ENCODE measurements at places on chromosomes 16 and 17.
A peak's percentile ranks its signal among the peaks of the same experiment; 100 is the strongest.

- DNase-seq = no peak
These were observed 31.2 kb upstream of the BCAR1 start for GRCh38 chr16:75282466-75283281.

DNA sequence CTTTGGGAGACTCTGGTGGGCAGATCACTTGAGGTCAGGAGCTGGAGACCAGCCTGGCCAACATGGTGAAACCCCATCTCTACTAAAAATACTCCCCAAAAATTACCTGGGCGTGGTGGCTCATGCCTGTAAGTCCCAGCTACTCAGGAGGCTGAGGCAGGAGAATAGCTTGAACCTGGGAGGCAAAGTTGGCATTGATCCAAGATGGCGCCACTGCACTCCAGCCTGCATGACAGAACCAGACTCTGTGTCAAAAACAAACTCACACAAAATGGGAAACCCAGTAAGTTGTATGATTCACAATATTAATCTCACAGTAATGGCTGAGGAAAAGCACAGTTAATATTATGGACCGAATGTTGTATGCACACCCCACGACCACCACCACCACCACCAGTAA lies 24.3 kb downstream of the WSB1 start:
- no peak for DNase-seq

- no peak for DNase-seq
These were observed 14.7 kb downstream of the CYBC1 start for GRCh38 chr17:82435601-82436583.

- DNase-seq = no peak
These were observed 1.5 kb downstream of the SRCAP start for GRCh38 chr16:30700491-30700890.

- DNase-seq = no peak
These were observed 25.1 kb downstream of the CCDC42 start for GRCh38 chr17:8719291-8720246.

GRCh38 chr17:17683710-17684365 lies 2.6 kb downstream of the RAI1 start:
- DNase-seq = no peak

DNA sequence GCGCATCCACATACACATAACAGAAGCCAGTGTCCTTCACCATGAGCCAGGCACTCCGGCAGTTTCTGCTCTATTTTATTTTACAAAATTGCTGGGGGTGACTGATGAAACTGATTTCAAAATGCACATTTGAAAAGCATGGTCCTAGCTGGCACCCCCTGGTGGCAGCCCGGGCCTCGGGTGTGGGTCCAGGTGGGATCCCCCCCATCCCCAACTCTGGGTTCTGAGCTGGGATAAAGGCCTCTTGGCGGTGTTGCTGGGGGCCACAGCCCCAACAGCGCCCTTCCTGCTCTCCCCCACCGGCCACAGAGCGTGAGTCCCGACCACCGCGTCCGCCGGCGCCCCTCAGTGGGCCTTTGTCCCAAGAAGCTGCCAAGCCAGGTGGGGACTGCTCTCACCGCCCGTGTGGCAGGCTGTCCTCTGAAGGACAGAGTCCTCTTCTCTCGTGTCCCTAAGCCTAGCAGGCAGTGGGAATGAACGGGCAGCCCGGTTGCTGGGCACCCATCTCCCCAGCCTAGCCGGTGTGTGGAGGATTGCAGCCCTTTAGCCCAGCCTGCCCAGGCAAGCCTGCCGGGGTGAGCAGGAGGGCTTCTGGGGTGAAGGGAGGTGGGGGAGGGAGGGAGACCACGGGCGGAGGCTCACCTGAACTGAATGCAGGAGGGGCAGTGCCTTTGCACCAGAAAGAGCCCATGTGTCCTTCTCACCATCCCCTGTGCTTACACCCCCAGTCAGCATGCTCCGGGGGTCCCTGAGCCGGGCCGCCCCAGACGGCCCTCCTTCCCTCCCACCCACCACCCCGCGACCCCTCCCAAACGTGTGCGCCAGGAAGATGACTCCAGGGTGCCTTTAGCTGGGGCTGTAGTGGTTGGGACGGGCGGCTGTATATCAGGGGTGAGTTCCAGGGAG lies 898 bp downstream of the SNAI3 start:
- no peak for DNase-seq

GRCh38 chr17:64449545-64449944 lies 630 bp downstream of the MILR1 start:
- no peak for DNase-seq

DNA sequence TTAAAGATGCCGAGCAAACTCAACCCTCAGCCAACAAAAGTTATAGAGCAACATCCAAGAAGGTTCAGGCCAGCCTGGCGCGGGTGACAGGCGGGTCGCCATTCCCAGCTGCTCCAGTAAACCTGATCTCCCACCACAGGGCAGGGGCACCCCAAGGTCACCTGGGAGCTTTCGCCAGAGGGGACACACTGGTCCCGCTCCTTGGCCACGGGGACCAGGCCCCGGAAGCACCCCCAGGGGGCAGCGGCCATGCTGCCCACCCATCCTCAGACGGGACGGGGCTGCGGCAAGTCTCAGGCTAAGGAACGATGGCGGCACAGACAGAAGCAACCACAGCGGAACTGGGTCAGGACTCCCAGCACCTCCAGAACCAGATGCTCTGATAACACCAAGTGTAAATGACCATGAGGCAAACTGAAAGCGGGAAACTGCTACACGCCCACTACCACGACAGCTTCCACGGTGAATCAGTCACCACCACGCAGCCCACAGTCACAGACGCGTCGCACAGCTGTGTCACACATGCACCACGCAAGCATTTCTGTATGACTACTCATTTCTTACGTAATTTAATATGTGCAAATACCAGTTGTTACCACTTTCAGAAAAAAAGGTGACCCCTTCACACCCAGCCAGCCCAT lies 14.1 kb upstream of the CCDC154 start:
- DNase-seq = peak; percentile 30

- DNase-seq = peak; percentile 61
These were observed 41.2 kb downstream of the C16orf87 start for GRCh38 chr16:46789499-46790414.

- no peak for DNase-seq
These were observed 73.6 kb downstream of the KCNJ2 start for GRCh38 chr17:70242781-70243437.
